Activated CD4-positive, alpha-beta T cell treated with anti-CD3 and anti-CD28 coated beads, Interleukin-2, amount 50 U/mL, for 4 hours (primary cell): ENCODE measurements at places on chromosomes 5 and 9.

DNA sequence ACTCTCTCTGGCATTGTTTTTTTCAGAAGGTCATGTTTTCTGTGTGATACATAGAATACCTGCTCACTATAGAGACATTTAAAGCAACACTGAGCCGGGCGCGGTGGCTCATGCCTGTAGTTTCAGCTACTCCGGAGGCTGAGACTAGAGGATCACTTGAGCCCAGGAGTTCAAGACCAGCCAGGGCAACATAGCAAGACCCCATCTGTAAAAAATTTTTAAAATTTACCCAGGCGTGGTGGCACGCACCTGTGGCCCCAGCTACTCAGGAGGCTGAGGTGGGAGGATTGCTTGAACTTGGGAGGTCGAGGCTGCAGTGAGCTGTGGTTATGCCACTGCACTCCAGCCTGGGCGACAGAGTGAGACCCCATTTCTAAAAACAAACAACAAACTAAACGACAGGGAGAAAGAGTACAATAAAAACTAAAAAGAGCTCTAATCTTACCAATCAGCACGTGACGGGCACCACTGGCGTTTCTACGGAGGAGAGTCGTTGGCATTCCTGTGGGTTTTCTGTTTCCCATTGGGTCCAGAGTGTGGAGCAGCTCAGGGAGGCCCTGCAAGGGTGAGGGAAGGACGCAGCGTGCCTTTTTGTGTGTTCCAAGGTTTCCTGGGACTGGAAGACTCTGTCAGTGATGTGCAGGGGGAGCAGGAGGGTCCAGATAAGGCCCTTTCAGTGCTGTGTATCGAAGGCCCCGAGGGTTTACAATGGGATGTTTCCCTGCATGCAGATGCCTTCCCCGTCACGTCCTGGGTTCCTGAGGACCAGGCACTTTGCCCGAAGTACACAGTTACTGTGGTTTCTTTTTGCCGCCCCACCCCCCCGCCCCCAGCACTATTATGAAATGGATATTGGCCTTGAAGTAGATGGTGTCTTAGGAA, 7.2 kb upstream of the RNU6ATAC start:
- no peak for DNase-seq

GRCh38 chr5:132277971-132278853, 16.0 kb upstream of the SLC22A4 start:
- no peak for DNase-seq

DNA sequence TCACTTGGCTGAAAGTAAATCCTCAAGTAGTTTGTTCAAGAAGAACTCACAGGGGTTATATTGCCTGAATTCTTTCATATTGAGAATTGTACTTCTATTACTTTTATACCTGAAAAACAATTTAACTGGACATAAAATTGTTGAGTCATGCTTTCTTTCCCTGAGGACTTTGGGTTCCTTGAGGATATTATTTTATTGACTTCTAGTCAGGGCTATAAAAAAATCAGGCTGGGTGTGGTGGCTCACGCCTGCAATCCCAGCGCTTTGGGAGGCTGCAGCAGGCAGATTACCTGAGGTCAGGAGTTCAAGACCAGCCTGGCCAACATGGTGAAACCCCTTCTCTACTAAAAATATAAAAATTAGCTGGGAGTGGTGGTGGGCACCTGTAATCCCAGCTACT, 17.9 kb upstream of the CDC42SE2 start:
- DNase-seq, result no peak

DNA sequence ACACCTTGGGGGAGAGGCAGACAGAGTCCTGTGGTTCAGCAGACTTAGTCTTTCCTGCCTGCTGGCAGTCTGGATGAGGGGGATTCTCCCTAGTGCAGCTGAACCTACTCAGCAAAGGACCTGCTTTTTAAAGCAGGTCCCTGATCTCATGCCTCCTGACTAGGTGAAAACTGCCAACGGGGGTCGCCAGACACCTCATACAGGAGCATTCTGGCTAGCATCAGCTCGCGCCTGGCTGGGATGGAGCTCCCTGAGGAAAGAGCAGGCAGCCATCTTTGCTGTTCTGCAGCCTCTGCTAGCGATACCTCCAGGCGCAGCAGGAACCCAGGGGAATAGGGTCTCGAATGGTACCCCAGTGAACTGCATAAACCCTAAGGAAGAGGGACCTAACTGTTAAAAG, 225.2 kb downstream of the CDH9 start:
- no peak for DNase-seq

- no peak for DNase-seq
These were observed 208.8 kb downstream of the SAXO1 start for GRCh38 chr9:18824095-18824666.

DNA sequence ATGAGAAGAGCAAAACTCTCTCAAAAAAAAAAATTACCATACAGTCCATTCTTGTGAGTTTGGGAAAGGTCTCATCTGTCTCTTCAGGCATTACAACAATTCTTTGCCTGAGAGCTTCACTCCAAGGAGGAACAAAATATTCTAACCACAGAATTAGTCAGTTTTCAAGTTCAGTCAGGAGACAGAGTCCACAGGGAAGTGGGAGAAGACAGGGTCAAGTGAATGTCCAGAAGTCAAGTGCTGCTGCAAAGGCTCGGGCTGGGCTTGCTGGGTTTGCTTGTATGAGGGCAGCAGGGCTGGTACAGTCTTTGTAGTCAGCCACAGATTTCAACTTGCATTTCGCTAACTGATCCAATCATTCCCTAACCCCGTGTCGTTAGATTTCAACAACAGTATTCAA, 17.6 kb upstream of the HEXB start:
- DNase-seq, result no peak

- DNase-seq, result no peak
These were observed 625.5 kb downstream of the CHSY3 start for GRCh38 chr5:130529511-130530485.

DNA sequence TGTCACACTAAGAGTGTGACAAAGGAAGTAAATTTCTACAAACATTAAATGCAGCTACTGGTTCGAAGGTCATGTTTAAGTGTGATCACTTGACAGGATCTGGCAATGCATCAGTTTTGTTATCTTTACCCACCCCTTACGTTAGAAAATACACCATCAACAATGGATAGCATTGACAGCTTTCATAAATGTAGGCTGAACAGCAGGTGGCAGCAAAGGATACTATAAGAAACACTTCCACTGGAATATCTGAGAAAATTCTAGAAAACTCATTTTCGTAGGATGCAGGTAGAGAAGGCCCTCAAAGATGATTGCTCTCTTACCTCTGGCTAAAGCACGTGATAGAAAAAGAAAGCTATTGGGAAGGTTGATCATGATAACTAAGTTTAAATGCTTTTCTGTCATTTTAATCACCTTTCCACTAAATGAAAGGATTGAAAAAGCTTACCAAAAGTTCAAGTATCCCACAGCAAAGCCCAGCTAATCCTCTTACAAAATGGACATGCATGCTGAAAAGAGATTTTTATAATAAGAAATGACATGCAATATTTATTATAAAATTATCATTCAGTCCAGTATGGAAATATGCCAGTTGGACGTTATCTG, 292.5 kb downstream of the PARP8 start:
- DNase-seq, result no peak

DNA sequence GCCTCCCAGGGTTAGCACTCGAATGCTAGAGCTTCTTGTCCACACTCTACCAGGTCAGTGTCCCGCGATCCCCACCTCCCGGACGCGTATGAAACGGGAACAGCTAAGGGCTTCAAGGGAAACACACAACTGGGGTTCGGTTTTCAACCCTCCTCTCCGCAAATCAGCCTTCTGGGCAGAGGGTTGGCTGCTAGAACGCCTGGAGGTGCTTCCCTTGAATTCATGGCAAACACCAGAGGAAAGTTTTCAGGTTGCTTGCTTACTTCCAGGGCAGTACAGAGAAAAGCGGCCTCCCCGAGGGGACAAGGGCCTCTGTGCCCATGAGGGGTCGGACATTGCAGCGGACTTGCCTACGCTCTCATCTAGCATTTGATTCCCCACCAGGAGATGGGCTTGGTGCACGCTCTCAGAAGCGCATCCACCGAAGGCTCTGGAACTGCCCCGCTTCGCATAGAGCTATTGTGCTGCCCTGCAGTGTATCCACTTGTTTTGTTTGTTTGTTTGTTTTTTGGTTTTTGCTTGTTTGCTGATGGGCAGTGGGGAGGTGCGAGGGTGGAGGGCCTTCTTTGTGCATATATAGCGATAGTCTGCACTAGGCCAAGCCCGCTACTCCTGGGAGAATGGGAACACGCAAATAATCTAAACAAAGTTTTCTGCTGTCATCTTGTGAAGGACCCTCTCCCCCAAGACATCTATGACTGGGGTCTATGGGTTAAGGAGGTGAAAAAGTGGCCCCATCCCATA, 1.3 kb upstream of the DMRT3 start:
- no peak for DNase-seq
